Fibroblast of skin of left biceps (primary cell): ENCODE measurements at places on chromosomes 1 and 21.
A peak's percentile ranks its signal among the peaks of the same experiment; 100 is the strongest.

- no peak for DNase-seq
These were observed 39.0 kb downstream of the SLC37A1 start for GRCh38 chr21:42552407-42553336.

DNA sequence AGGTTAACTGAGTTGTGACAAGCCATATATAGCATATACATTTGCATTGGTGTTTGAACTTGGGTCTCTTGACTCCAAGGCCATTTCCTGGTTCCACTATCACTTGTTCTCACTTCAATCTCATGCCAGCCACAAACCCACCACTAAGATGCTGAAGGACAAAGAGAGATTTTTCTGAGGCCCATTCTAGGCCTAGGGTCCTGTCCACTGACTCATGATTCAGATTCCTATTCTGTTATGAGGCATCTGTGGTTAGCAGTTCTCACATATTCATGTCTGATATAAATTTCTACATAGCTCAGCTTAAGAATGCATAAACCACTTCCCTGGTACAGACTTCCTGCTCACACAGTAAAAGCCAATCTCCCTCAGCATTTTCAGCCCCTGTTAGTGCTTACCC is 326.1 kb upstream of the BEND5 start:
- DNase-seq = peak; percentile 91

GRCh38 chr1:203521074-203521794 is 27.3 kb downstream of the OPTC start:
- no peak for DNase-seq

- DNase-seq = no peak
These were observed 3.2 kb downstream of the ASPM start for GRCh38 chr1:197143276-197143675.

- no peak for DNase-seq
These were observed 136.1 kb upstream of the IRF2BP2 start for GRCh38 chr1:234745844-234746797.

DNA sequence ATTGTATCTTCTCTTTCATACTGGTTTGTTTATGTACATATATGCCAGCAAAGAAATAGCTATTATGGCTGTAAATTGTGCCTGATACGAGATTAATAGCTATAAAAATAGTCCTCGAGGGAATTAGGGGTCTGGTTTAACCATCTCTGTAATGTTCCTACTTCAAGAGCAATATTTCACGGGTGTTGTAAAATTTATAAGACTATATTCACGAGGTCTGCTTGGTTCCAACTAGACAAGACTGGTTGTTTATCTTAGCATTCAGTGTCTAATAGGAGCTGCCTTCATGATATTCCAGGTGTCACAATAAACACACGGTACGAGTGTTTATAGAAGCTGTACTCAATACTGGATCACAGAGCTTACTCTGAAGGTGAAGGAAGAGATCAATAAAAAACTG is 389.9 kb downstream of the SIPA1L2 start:
- DNase-seq = no peak

DNA sequence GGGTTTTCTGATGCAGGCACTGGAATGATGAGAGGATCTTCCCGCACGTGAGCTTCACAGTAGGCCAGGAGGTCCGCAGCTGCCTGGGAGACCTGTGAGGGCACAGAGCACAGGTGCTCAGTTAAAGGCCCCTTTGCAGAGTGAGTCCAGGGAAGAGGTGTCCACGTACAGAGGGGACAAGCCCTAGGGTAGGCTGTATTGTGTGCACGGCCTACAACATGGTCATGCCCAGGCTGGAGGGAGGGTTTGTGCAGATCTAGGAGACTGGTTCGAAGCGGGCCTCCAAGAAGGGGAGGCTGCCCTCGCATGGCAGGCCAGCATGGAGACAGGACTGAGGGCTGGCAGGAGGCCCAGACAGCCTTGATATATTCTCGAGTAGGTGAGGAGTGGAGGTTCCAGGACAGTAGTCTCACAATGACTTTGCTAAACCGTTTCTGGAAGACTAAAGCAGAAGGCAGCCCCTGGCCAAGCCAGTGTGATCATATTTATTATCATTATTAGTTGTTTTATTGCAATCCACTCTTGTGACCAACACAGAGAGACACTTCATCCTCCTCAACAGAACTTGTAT is 48.0 kb upstream of the B3GALNT2 start:
- DNase-seq = no peak

GRCh38 chr1:82185084-82185483 is 384.4 kb downstream of the ADGRL2 start:
- DNase-seq = no peak

GRCh38 chr1:205743977-205744376 is 6.0 kb downstream of the NUCKS1 start:
- DNase-seq = no peak

DNA sequence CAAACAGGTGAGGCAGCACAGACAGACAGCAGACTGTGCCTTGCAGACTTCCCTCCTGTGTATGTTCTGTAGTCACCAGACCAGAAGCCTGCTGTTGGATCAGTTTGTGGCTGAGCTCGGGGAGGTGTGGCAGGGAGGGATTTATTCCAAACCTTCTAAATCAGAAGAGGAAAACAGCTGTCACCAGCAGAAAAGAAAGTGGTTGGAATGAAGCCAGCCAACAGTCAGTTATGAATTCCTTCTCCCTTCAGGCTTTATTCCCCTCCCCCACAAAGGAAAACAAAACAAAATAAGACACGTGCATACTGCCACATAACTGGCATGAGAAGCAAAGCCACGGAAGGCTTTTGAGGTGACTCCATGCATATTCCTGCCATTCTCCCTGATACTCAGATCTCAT is 19.0 kb upstream of the PIGV start:
- peak; percentile 67 for DNase-seq

GRCh38 chr1:8238141-8239038 is 79.5 kb upstream of the SLC45A1 start:
- peak; percentile 77 for DNase-seq

- no peak for DNase-seq
These were observed 7.7 kb upstream of the CADM3 start for GRCh38 chr1:159163614-159164228.

GRCh38 chr1:236875975-236876374 is 80.9 kb downstream of the MTR start:
- DNase-seq = no peak

- no peak for DNase-seq
These were observed 344.8 kb downstream of the CHRM3 start for GRCh38 chr1:239731082-239731748.

DNA sequence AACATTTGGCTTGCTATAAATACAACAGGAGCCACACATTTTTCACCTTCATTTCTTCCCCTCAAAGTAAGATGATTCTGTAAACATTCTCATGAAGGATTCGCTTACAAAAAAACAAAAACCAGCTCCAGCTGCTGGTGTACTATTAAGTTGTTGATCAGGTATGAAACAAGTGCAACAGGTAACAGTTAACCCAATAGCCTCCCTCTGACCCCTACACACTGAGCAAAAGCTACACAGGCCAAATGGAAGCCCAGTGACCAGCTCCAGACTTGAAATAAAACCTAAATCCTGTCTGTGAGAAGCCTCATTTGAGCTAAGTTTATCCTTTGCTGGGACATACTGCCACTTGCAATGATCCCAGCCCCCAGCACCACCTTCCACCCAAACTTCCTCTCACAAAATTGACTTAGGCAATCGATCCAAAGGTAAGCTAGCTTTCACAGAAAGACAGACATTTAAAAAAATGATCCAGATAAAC is 991 bp downstream of the TIAM1 start:
- DNase-seq = no peak

- DNase-seq = no peak
These were observed 183.2 kb upstream of the ZRANB2 start for GRCh38 chr1:71264039-71264438.

GRCh38 chr1:80565406-80565805 is 1235.3 kb upstream of the ADGRL2 start:
- no peak for DNase-seq

GRCh38 chr21:44907966-44908895 is 12.5 kb downstream of the ITGB2 start:
- DNase-seq = no peak

GRCh38 chr1:39899611-39900538 is 1.8 kb downstream of the MYCL start:
- no peak for DNase-seq

- peak; percentile 81 for DNase-seq
These were observed 21.1 kb downstream of the KIF17 start for GRCh38 chr1:20696397-20697333.

DNA sequence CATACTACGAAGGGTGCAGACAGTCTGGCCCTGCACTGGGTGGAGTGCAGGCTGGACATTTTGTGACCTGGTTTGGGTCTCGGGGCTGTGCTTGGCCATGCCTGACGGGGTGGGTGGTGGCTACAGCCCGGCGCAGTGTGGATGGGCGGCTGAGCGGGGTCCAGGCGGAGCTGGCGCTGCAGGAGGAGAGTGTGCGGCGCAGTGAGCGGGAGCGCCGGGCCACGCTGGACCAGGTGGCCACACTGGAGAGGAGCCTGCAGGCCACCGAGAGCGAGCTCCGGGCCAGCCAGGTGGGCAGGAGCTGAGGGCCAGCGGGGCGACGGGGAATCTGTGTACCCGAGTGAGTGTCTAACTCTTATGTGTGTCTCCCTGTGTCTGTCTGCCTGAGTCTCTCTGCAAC is 14.1 kb downstream of the MFAP2 start:
- DNase-seq = no peak

- no peak for DNase-seq
These were observed 15.6 kb downstream of the TGFBR3 start for GRCh38 chr1:91870322-91870721.

DNA sequence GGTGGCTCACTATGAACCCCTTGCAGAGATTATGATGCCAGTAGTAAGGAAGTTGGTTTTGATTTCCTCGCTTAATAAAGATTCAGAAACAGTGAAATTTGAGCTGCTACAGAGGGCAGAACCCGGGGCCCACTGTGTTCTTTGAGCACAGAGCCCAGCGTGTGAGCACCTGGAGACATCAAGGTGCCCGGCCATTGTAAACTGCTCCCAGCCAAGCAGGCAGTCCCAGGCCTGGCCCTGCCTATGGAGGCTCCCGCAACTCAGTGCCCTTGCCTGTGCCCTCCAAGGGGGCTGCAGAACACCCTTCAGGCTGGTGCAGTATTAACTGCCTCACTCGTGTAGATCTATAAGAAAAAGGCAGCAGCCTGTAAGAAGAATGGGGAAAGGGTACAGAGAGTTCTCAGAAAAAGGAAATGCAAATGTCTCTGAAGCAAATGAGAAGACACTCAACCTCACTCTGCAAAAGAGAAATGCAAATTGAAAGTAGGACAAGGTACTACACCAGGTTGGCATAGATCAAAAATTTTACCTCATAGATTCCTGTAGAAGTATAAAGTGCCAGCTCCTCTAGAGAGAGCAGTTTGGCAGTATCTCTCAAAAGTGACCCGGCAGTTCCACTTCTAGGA is 323.7 kb downstream of the HHAT start:
- no peak for DNase-seq

DNA sequence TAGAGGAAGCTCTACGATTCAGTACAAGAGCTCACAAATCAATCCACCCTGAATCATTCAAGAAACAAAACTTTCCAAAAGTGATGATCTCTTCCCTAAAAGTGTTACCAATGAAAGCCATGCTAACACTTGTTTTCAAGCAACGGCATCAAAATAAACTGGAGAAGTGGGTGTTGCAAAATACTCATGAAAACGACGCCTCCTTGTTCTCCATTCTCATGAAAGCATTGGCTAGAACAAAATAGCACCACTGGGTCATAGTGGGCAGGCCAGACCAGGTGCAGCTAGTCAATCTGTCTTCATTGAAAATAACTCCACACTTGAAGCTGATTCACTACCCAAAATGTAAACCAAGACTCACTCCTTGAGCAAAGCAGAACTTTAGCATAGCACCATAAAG is 4.3 kb downstream of the TIAM1 start:
- DNase-seq = no peak

GRCh38 chr1:183246436-183246835 is 60.4 kb downstream of the LAMC2 start:
- DNase-seq = no peak

DNA sequence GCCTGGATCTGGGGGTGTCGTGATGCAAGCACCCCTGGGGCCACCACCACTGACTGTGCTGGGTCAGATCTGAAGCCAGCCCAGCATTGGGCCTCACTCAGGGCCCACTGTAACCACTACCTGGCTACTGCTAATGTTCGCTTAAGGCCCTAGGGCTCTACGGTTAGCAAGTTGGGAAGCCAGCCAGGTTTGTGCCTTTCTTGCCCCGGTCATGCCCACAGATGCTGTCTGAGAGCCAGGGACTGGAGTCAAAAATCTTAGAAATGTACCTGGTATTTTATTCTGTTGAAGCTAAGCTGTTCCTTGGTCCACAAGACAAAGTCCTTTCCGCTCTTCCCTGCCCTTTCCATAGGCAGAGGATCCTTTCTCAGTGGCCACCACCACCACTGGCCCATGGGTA is 15.2 kb upstream of the FCRL3 start:
- DNase-seq = no peak

GRCh38 chr1:12034381-12034801 is 15.1 kb downstream of the MIIP start:
- DNase-seq = peak; percentile 18

- peak; percentile 63 for DNase-seq
These were observed 860.4 kb downstream of the PLA2G4A start for GRCh38 chr1:187689129-187689528.

- DNase-seq = no peak
These were observed 92.7 kb upstream of the COG2 start for GRCh38 chr1:230549625-230550024.

DNA sequence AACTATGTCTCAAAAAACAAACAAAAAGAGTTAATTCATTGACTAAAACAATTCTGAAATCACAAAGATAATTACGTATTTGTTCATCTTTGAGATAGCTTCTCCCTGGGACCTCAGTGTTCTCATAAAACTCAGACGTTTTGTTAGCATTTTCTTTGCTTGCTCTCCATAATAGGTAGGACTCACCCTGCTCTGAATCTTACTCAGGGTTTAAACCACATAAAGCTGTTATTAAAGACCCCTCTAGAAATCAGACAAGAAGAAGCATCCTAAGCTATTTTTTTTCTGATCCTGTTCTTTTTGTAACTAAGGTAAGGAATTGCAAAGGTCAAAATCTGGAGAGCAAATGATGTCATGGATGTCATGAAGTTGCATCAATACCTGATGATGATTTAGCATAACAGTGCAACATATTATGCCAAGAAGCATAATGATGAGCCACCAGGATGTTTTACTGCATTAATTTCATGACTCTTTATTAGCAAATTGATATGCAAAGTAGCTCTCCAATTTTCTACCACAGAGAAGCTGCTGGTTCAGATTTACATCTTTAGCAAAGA is 2.4 kb downstream of the FBXO42 start:
- DNase-seq = no peak

DNA sequence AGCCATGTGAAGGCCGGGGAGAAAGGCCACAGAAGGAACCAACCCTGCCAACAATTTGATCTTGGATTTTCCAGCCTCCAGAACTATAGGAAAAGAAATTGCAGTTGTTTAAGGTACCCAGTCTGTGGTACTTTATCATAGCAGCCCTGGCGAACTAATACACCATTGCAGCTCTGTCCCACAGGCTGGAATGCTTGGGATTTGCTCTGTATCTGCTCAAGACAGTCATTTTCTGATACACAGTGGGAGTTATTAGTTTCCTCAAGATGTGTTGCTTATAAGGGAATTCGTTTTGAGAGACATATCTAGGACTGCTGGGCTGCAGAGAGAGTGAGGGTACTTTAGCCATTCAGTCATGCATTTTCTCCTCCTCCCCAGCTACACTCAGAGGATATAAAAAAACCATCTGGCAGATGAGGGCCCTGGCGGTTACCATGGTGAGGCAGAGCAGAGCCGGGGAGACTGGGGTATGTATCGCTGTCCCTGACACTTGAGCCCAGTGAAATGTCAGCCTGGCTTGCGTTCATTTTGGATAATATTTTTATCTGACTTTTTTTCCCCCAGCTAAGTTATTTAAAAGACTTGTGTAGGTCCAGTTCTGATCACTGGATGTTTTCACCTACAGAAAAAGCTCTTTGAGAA is 104.6 kb downstream of the DIRAS3 start:
- no peak for DNase-seq
